Activated CD8-positive, alpha-beta memory T cell treated with anti-CD3 and anti-CD28 coated beads, Interleukin-2, amount 50 U/mL, for 4 hours (primary cell): ENCODE measurements at places on chromosomes 13 and 19.

DNA sequence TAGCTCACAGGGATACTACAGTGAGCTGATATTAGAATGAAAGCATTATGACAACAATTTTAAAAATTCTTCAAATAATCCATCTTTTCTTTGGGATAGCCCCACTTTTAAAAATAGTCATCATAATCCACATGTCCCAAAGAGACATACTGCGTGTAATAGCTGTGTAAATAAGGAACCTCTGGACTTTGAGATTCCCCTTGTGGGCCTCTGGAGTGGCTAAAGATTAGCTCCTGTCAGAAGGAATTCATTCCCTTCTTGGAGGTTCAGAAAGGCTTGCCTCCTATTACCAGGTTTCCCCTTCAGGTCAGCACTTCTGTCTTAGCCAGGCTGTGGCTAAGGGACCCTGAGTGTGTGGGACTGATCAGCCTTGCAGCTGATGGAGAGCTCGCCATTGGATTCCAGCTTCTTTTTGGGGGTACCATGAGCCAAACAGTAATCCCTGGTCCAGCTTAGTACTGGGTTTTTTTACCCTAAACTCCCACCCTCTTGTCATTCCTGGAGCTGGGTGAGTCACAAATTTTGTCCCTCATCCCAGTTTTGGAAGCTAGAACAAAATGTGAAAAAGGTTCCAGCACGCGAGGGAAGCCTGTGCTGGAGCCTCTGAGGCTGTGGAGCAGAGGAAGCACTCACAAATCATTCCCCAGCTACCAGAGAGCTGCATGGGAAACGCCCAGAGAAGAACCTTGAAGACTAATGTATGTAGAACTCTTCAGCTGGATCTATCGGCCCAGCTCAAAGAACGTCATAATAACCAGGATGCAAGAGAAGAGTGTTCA lies 96.7 kb downstream of the RNASEH2B start:
- DNase-seq, result no peak

- DNase-seq, result no peak
Observed at GRCh38 chr13:28583651-28584091, 75.3 kb upstream of the POMP start.

DNA sequence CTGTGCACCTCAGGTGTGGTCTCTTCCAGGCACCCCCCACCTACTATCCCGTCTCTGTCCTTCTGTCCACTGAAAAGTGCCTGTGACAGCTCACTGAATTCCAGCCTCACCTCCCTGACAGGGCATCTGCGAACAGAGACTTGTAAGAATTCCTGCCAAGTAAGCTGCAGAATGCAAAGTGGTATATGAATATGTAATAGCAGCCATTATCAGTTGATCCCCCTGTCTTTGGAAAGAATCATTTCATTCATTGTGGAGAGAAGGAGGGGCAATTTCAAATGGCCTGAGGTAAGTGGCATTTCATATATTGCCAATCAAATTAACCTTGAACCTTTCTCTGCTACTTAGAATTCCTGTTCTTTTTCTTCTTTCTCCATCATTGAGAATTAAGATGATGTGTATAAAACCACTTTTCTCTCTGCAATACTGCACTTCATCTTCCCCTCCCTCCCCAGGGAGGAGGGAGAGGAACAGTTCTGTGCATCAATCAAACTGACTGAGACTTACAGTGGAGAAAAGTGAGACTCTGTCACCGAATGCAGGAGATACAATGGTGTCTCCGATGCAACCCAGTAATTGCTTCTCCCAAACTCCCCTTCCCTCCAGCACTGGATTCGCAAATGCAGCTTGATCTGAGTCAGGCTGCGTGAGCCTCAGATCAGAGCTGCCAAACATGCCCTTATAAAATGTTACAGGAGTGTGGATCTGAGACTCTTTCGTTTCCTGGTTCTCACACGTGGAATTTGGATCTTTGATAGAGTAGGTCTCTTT lies 91.7 kb downstream of the SLC10A2 start:
- DNase-seq, result no peak

- DNase-seq, result no peak
Observed at GRCh38 chr13:97019236-97019635, 25.0 kb upstream of the OXGR1 start.

DNA sequence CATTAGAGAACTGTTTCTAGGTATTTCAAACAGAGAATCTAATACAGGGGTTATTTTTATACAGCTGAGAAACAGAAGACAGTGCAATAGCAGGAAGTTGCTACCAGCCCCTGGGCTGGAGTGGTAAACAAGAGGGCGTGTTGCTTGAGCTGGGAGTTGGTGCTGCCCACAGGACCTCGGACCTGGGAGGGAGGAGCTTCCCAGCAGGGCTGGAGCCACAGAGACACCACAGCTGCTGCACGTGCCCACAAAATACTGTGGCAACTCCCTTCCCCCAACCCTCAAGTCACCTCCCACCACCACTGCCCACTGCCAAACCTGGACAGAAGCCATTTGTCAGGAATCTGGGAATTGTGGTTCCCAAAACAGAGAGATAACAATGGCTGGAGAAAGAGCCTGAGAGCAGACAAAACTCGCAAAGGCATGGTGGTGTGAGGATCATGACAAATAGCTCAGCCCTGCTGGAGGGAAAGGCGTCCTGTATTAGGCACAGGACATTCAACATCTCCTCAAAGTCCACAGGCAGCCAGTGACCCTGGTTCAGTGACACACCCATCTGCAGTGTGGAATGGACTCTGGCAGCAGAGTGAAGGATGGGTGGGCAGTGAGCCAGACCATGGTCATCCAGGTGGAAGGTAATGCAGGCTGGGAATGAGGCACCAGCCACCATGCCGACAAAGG lies 57.2 kb downstream of the SPATA13 start:
- no peak for DNase-seq

GRCh38 chr19:38047641-38048040 lies 140.6 kb downstream of the SIPA1L3 start:
- no peak for DNase-seq

- no peak for DNase-seq
Observed at GRCh38 chr13:27065582-27065981, 106.0 kb downstream of the USP12 start.

DNA sequence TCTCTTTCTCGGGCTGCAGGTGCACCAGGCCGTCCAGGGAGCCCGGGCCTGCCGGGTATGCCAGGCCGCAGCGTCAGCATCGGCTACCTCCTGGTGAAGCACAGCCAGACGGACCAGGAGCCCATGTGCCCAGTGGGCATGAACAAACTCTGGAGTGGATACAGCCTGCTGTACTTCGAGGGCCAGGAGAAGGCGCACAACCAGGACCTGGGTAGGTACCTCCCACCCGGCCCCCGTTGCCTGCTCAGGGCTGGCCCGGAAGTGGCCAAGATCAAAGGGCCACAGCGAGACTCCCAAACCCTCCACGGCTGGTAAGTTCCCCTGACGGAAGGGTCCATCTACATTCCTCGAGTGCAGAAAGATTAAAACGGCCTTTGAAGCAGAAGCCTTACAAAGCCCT lies 55.1 kb downstream of the RAB20 start:
- DNase-seq, result no peak

GRCh38 chr13:44920013-44920412 lies 69.3 kb downstream of the NUFIP1 start:
- no peak for DNase-seq

GRCh38 chr13:40187324-40187795 lies 479.1 kb downstream of the FOXO1 start:
- DNase-seq, result peak; percentile 67

GRCh38 chr13:77309254-77309653 lies 17.6 kb downstream of the MYCBP2 start:
- no peak for DNase-seq

- DNase-seq, result no peak
Observed at GRCh38 chr13:26435646-26436045, 121.8 kb upstream of the WASF3 start.

DNA sequence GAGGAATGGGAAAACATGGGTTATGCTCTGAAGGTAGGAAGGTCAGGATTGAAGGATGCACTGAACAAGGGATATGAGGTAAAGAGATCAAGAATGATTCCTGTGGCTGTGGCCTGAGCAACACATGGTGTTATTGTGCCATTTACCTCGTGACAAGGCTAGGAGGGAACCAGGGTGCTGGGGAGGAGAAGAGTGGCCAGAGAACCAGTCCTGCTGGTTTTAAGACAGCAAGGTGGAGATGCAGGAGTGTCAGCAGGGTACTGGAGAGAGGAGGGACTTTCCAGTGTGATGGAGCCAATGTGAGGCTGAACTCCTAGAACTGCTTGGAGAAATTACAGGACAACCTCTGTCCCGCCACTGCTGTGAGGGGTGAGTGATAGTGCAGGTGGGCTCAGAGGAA lies 282.4 kb downstream of the MYO16 start:
- no peak for DNase-seq

DNA sequence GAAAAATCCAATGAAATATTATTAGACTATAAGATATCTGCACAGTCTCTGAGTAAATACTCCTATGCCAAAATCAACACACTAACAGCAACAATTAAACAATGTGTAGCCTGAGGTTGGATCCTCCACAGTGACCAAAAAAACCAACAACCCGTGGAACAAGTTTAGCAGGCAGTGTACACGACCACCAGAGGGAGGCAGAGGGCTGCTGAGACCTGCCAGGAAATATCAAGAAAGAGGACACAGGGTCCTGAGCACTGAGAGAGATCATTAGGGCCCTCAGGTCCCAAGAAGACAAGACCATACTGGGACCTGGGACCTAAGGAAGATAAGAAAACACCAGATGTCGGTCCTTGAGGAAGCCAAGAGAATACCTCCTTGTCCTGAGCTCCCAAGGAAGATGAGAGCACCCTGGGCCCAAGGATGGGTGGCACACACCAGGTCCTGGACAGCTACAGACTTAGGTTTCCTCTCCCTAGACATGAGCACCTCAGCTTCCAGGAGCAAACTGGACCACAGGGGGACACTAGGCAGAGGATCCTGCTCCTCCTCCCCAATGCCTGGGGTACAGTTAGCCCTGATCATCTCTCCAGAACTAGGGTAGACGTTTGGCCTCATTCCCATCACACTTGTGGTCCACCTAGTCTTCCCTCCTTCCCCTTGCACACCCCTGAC lies 822 bp upstream of the ZNF274 start:
- DNase-seq, result peak; percentile 63

DNA sequence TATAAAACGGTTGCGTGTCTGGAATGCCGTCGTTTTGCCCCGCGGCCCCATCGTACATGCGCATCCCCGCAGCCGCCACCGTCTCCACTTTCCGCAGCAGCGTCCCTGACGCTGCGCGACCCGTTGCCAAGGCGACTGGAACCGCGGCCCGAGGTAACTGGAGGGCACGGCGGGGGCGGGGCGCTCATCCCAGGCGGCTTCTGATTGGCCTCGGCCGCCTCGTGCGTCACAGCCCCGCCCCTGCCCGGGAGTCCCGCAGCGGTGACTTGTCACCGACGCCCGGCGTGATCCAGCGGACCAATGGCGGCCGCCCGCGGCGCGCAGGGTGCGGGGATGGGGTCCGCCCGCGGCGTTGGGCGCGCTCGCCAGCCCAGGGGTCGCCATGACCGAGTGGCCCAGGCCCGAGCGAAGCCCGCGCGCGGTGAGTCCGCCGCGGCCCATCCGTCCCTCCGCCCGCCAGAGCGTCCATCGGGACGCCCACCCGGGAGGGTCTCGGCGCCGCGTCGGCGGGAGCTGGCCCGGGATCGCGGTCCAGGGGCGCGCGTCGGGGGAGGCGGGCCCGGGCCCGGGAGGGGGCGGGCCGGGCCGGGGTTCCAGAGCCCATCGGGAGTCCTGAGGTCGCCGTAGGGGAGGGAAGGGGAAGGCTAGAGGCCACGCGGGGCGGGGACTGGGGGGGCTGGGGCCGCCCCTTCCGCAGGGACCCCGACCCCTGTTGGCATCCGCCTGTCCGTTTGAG lies at the start of gene ZSCAN1:
TSS of gene ZSCAN1 (plus strand) at position 285 of the 736 bp plus-strand sequence. CDS start 3,812 bp downstream, outside the sequence.
- peak; percentile 27 for DNase-seq

- peak; percentile 50 for DNase-seq
Observed at GRCh38 chr19:17184371-17184841, 30.8 kb upstream of the USE1 start.

DNA sequence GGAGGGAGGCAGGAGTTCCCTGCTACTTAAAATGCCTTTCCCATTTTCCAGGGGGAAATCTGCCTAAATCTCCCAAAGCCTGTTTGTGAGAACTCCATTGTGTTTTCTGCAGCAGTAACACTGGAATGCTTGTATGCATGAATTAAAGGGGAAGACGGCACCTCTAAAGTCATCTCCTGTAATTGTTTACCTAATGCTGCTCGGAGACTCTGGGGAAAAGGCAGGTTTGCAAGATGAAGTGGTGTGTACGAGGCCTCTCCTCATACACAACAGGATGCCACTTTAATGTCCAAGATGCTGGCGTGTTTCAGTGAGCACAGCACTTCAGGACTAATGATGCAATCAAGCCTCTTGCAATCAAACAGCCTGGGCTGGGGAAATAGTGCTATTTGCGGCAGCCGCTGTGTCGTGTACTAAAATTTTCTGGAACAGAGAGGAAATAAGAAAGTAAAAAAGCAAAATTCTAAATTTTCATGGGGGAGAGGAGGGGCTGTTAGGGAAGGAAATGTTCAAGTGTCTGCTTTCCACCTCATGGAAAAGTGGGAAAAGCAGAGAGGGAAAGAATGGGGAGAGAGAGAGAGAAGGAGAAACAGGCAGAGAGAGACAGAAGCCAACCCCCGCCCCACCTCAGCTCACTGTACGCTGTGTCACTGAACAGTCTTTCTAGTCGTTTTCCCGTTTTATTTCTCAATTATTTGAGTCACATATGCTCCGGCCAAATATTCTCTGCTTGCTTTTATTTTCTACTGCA lies 32.9 kb downstream of the TSHZ3 start:
- no peak for DNase-seq

GRCh38 chr13:40189898-40190630 lies 476.4 kb downstream of the FOXO1 start:
- no peak for DNase-seq

GRCh38 chr19:21143854-21144253 lies 2.0 kb downstream of the ZNF431 start:
- no peak for DNase-seq

DNA sequence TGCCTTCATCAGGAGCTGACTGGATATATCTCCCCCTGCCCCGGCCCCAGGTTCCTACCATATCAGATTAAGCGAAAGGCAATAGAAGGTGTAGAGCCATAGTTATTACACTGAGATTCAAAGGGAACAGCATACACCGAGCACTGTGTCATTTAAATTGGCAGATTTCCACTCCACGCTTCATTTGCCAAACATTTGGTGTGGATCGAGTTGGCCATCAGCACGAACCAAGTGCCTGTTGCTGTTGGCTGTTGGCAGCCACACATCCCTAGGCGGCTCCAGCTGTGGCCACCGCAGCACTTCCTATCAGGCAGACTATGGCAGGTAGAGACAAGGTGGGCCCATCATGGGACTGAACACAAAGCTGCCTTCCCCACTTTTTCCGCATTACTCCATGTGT lies 115.8 kb downstream of the CCNA1 start:
- no peak for DNase-seq

DNA sequence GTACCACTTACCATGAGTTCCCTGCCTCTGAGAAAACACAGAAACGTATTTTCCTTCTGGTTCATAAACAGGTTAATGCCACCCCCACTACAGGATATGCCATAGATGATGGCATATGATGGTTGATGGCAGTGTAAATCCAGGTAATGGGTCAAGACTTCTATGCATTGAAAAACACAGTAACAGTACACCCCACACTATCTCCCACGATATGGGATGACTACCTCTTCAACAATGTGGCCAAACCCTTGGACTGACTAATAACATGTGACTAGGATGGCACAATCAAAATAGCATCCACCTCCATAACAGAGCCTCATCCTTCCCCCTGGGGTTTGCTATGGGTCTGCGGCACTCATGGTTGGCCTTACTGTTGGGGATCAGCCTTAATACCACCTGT lies 22.0 kb downstream of the ZNF235 start:
- no peak for DNase-seq
